ENCODE measurements at places on chromosomes 6 and 20.

DNA sequence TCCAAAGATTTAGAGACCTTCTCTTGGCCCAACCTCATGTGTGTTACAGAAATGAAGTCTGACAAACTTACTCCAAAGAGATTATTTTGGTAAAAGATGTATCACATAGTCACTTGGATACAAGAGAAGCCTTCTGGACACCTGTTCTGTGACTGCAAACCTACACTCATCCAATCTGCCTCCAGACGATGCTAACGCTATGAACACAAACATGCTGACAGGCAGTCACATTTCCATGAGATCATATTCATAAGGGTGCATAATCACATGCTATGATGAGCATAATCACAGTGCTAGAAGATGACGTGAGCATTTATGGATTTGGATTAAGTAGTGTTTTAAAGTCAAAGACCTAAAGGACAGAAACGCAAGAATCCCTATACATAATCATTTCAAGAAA is 340.2 kb downstream of the HACE1 start:
- no peak overlapping the region for H3K4me3 ChIP-seq
- no peak for DNase-seq
- H3K36me3 ChIP-seq = no peaks in the 10 kb centered on the region

GRCh38 chr20:47318027-47318585 is 38.4 kb downstream of the ZMYND8 start:
- H3K27ac ChIP-seq = peak overlapping the region; percentile 97
- H3K4me3 ChIP-seq = peak overlapping the region; percentile 85
- H3K4me1 ChIP-seq = peaks cover 56% of the 10 kb centered on the region
- no peaks in the 10 kb centered on the region for H3K36me3 ChIP-seq
- no peak for DNase-seq

GRCh38 chr6:56399672-56400263 is 152.4 kb upstream of the COL21A1 start:
- no peak overlapping the region for H3K27ac ChIP-seq
- H3K4me3 ChIP-seq = no peak overlapping the region
- DNase-seq = no peak
- no peaks in the 10 kb centered on the region for H3K4me1 ChIP-seq
- no peaks in the 10 kb centered on the region for H3K36me3 ChIP-seq

GRCh38 chr20:16273812-16274555 is 299.3 kb downstream of the KIF16B start:
- H3K4me3 ChIP-seq = no peak overlapping the region
- no peak overlapping the region for H3K27ac ChIP-seq
- no peak for DNase-seq
- H3K36me3 ChIP-seq = peaks cover under 1% of the 10 kb centered on the region

- no peak for DNase-seq
- H3K4me1 ChIP-seq = no peaks in the 10 kb centered on the region
- no peaks in the 10 kb centered on the region for H3K27me3 ChIP-seq
- H3K4me3 ChIP-seq = no peak overlapping the region
Observed at GRCh38 chr6:105445481-105445880, 42.6 kb upstream of the PREP start.

DNA sequence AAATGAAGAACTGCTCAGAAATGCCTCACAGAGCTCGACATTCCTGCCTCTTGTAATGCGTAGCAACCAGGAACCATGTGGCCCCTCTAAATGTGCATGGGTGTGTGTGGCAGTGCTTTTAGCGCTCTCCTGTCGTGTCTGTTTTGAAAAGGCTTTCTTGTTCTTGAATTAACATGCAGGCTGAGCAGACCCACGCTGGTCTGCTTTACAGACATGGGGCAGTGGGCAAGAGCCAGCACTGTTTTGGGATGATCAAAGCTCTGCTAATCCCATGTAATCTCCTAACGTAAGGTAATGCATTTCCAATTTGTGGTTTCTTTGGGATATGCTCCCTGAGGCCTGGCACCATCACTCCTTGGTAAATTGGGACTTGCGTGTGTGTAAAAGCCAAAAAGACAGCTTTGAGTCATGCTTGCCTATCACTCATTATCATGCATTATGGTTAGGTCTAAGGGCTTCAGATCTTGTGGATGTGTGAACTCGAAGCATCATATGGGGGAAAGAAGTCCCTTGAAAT is 11.8 kb downstream of the RIPOR2 start:
- DNase-seq = no peak
- H3K36me3 ChIP-seq = no peaks in the 10 kb centered on the region
- no peak overlapping the region for H3K27ac ChIP-seq
- H3K4me1 ChIP-seq = peaks cover 28% of the 10 kb centered on the region
- H3K27me3 ChIP-seq = peaks cover 15% of the 10 kb centered on the region
- no peak overlapping the region for H3K4me3 ChIP-seq

DNA sequence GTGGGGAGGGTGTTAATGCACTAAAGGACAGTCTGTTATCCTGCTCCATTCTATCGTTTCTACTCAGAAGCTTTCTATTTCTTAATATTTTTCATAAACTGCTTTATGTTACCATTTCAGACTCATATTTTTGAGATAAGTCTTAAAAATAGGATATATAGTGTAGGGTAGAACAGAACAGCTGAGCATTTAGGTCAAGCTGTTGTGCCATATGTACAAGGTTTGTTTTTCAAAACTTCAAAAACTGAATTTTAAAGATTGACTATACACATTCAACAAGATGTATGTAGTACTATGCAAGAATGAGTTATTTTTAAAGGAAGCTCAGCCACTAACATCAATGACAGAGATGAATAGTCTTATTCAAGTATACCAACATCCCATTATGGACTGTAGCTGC is 437.1 kb downstream of the PHF3 start:
- H3K27me3 ChIP-seq = no peaks in the 10 kb centered on the region
- H3K4me1 ChIP-seq = peaks cover 5% of the 10 kb centered on the region
- H3K27ac ChIP-seq = no peak overlapping the region
- H3K4me3 ChIP-seq = no peak overlapping the region
- no peak for DNase-seq
- H3K36me3 ChIP-seq = no peaks in the 10 kb centered on the region
